ENCODE measurements at places on chromosomes 6 and 20.

- DNase-seq = no peak
Observed at GRCh38 chr6:51842061-51842803, 245.2 kb downstream of the PKHD1 start.

- DNase-seq = no peak
Observed at GRCh38 chr6:113318575-113318917, 538.6 kb upstream of the MARCKS start.

- DNase-seq = no peak
Observed at GRCh38 chr20:1448081-1448620, 18.5 kb downstream of the NSFL1C start.

GRCh38 chr6:24214984-24215383 is 89.0 kb downstream of the NRSN1 start:
- no peak for DNase-seq

DNA sequence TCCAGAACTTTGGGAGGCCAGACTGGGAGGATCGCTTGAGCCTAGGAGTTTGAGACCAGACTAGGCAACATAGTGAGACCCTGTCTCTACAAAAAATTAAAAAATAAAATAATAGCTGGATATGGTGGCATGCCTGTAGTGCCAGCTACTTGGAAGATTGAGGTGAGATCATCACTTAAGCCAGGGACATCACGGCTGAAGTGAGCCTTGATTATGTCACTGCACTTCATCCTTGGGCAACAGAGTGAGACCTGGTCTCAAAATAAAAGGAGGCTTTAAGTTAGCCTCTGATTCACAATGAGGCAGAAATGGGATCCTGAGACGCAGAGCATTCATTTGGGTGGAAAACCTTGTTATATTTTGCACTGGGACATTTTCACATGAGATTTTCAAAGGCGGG is 57.0 kb downstream of the TULP4 start:
- DNase-seq = no peak

GRCh38 chr6:89361171-89361570 is 8.6 kb upstream of the UBE2J1 start:
- DNase-seq = no peak

- DNase-seq = no peak
Observed at GRCh38 chr6:92559003-92559402, 860.4 kb downstream of the EPHA7 start.

DNA sequence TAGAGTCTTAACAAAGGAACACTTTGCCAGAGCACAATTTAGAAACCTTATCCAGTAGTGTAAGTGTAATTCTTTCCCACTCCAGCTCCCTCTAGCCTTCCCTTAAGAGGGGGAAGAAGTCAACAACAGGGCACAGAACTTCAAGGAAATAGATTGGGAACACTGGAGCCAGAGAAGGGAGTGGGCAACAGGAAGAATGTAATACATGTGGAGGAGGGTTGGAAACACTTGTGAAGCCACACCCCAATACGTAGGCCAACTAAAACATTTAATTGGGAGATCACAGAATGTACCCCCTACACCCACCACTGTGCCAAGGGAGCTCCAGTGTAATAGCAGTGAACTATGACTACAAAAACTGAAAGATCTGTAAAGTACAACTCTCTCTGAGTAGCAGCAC is 735.7 kb upstream of the HS3ST5 start:
- DNase-seq = no peak

- peak; percentile 62 for DNase-seq
Observed at GRCh38 chr20:41746635-41747034, 128.5 kb upstream of the CHD6 start.

DNA sequence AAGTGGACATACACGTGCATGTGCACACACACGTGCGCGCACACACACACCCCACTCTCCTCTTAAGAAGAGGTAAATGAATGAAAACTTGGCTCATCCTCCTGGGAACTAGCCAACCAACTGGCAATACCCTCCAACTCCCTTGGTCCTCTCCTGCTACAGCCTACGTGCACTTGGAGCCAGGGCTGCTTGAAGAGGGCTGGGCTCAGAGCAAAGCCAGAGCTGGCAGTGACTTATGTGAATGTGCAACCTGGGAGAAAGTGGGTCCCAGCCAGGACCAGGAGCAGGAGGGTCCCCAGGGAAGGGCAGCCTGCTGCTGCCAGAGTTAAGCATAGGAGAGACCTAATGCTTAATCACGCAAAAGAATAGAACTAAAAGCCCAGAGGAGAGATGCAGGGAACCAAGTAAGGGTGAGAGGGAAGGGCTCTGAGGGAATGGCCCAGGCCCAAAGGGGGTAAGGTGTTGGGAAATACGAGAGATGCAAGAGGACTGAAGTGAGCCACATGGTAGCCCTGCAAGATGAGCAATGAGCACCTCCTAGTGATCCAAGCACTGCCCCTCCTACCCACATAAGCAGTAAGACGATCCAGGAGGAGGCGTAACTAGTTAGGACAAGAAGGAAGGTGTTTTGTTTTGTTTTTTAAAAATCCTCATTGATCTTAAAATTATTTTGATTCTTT is 24.7 kb downstream of the TRAF3IP2 start:
- no peak for DNase-seq

DNA sequence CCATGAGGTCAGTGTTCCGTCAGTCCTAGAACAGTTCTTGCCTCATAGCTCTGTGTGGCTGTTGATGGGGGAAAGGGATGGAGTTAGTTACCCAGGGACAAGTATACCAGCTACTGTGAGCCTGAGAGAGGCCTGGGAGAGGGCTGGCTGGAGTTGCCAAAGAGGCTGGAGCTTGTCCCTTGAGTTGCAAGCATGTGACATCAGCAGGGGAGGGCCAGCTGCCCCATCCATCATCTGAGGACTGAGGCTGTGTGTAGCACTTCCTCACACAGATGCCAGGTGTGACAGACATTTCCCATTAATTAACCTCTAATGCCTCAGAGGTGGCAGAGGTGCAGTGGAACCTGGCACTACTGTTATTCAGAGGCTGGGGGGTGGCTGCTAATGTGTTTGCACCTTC is 131.6 kb downstream of the PHACTR3 start:
- no peak for DNase-seq

DNA sequence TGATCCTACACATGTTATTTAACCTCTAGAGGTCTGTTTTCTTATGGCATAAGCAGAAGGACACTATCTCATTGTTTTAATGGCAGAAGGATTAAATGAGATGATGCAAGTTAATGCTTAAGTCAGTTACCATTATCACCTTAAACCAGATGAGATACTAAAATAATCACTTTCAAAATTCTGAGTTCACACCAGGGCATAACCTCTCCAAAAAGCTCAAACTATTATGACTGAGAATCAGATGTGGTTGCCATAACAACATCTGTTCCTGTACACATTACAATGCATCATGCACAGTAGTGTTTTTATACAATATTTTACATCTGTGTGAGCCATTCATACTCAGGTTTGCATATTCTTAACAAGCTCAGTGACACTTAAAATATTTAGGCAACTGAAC is 10.2 kb downstream of the ADNP start:
- no peak for DNase-seq

DNA sequence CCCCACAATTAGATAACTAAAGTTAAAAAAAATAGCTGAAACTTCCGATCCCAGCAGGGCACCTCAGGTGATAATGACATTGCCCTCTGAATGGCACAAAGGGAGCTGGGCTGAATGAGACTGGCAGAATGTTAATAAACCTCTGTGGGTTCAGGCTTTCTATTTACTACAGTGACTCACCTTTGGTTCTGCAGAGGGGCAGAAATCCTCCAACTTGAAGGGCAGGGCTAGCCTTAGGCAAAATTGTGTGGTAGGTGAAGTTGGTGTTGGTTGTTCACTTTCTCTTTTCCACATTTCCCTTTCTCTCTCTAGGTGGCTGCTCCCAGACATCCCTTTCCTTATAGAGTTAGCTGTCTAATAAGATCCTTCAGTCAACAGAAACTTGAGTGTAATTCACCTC is 625.2 kb downstream of the EPM2A start:
- no peak for DNase-seq

DNA sequence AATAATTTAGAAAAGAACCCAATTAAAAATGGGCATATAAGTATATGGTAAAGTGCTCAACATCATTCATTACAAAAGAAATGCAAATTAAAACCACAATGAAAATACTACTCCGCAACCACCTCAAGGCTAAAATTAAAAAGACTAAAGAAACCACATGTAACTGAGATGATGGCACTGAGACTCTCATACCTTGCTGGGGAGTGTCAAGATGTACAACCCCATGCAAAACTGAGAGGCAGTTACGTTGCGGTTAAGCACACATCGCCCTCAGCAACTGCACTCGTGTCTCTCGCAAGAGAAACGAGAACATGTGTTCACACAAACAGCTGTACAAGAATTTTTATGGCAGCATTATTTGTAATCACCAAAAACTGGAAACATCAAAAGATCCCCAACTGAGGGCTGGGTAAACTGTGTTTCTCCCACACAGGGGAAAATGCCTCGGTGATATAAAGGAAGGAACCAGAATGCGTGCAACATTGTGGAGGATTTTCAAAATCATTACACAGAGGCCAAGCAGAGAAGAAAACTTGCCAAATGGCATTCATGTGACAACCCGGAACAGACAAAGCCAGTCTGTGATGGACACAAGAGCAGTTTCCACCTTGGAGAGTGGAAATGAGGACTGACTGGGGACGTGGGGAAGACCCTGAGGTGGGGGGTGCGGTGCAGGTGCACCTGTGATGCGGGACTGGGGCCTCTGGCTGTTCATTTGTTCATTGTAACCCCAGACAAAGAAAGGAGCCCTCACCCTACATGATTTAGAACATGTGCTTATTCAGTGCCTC is 144.9 kb downstream of the WDR27 start:
- DNase-seq = peak; percentile 78

GRCh38 chr6:101444717-101445116 is 51.2 kb downstream of the GRIK2 start:
- DNase-seq = no peak

- no peak for DNase-seq
Observed at GRCh38 chr20:2619961-2620595, 32.4 kb upstream of the NOP56 start.

GRCh38 chr6:138234363-138234762 is 16.1 kb upstream of the PBOV1 start:
- DNase-seq = no peak

DNA sequence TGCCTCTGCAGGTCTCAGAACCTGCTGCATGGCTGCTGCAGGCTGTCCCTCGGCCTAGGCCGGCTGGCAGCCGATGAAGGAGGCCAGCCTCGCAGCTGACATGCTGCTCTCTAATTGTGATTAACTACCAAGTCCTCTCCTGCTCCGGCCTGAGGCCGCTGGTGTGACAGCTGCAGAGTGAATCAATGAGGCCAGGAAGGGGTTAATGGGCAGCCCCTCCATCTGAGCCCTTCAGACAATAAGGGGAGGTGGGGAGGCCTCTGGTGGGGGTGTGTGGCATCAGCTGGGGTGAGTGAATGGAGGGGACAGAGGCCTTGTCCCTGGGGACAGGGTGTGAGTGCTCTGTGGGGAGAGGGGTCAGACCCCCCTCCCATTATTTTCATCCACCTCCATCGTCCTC is 34.4 kb downstream of the SLC52A3 start:
- no peak for DNase-seq

DNA sequence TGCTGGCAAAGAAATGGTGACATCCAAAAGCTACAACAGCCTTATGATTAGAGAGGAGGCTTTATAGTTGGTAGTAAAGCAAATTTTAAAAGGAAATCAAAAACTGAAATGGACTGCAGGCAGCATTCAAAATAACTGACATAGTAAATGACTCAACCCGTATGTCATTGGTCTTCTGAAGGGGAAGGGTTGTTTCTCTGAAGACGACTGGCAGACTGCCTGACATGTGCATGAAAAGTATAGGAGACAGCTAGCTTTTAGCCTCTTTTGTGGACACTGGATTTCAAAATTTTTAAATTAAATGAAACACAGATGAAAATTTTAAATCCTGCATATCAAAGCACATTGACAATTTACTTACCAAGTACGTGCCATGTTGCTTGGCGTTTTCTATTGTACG is 90.7 kb downstream of the TRMT6 start:
- no peak for DNase-seq

GRCh38 chr6:7062451-7063162 is 45.2 kb upstream of the RREB1 start:
- DNase-seq = no peak

- no peak for DNase-seq
Observed at GRCh38 chr20:53795170-53795569, 201.5 kb upstream of the ZNF217 start.

DNA sequence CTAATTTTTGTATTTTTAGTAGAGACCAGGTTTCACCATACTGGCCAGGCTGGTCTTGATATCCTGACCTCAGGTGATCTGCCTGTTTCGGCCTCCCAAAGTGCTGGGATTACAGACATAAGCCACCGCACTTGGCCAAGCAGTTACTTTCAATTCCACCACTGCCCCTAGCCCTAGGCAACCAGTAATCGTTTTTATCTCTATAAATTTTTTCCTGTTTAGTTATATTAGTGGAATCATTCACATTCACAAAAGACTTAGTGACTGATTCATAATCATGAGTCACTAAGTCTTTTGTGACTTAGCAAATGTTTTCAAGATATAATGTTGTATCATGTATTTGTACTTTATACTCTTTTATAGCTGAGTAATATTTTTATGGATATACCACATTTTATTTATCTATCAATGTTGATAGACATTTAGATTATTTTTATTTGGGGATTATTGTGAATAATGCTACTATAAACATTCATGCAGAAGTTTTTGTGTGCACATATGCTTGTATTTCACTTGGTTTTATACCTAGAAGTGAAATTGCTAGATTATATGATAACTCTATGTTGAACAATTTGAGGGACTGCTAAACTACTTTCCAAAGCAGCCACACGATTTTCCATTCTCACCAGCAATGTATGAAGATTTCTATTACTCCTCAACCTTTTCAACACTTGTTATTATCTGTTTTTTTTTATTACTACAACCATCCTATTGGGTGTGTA is 421.4 kb upstream of the ID4 start:
- no peak for DNase-seq

GRCh38 chr20:31943052-31943471 is 8.8 kb downstream of the PDRG1 start:
- DNase-seq = no peak

DNA sequence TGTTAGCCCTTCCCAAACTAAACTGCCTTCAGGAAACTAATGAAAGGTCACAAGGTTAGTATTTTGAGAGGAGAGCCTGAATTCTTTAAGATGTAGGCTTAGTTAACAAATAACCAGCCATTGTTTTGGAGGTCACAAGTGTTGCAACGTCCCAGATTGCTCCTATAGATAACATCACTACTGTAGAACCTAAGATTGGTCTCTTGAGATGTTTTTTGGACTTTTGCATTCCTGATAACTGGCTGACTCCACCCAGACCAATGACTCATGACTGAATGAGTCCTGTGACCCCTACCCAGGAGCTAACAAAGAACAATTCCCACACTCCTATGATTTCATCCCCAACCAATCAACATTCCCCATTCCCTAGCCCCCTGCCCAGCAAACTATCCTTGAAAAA is 178.8 kb downstream of the SCP2D1 start:
- DNase-seq = no peak

GRCh38 chr6:22748681-22749080 is 179.3 kb downstream of the HDGFL1 start:
- no peak for DNase-seq

- DNase-seq = peak; percentile 73
Observed at GRCh38 chr20:17617212-17617867, 47.5 kb downstream of the DSTN start.

Measured in Karpas-422 (cell line).